ENCODE measurements at places on chromosomes 2 and 18. TPM values are rescaled to one million over a fixed set of nuclear protein-coding genes. Genes with fewer than 3 reads are reported as not detected.

SFT2D3 gene
- 2.7 TPM for total RNA-seq

EMILIN1 gene
- total RNA-seq: 0.24 TPM

MGAT5 gene
- 51.8 TPM for total RNA-seq

SAG gene
- total RNA-seq: not detected

MC4R gene
- not detected for total RNA-seq

CKAP2L gene
- 0.48 TPM for total RNA-seq

ELOA2 gene
- not detected for total RNA-seq

AFF3 gene
- total RNA-seq: not detected

KIAA2012 gene
- not detected for total RNA-seq

FAM124B gene
- total RNA-seq: 0.21 TPM

TGFA gene
- total RNA-seq: 248 TPM

TRIM43 gene
- total RNA-seq: not detected

KDSR gene
- total RNA-seq: 53.3 TPM

GORASP2 gene
- 26.3 TPM for total RNA-seq

HOXD12 gene
- not detected for total RNA-seq

POU3F3 gene
- total RNA-seq: under 0.01 TPM

KCTD1 gene
- total RNA-seq: 29.0 TPM

ST8SIA5 gene
- total RNA-seq: not detected

CYP26B1 gene
- 0.24 TPM for total RNA-seq

GKN2 gene
- total RNA-seq: not detected

RANBP2 gene
- 59.9 TPM for total RNA-seq

CNPPD1 gene
- 30.9 TPM for total RNA-seq

EPC2 gene
- 9.2 TPM for total RNA-seq

ARHGEF33 gene
- under 0.01 TPM for total RNA-seq

DRC1 gene
- 0.24 TPM for total RNA-seq

PGAP1 gene
- total RNA-seq: 13.2 TPM

SMYD5 gene
- total RNA-seq: 27.5 TPM

TEKT4 gene
- total RNA-seq: not detected

DPYSL5 gene
- not detected for total RNA-seq

PRKAG3 gene
- total RNA-seq: not detected

SCN2A gene
- total RNA-seq: 0.21 TPM

ROCK1 gene
- total RNA-seq: 26.0 TPM

ANKAR gene
- 2.4 TPM for total RNA-seq

FAM110C gene
- 21.4 TPM for total RNA-seq

MARCO gene
- total RNA-seq: not detected

CXCR1 gene
- total RNA-seq: not detected

ST3GAL5 gene
- 13.6 TPM for total RNA-seq

COL5A2 gene
- total RNA-seq: 1.9 TPM

OST4 gene
- 308 TPM for total RNA-seq

CHN1 gene
- total RNA-seq: 0.21 TPM

DOK6 gene
- total RNA-seq: under 0.01 TPM

DES gene
- not detected for total RNA-seq

ATOH8 gene
- total RNA-seq: not detected

NDC80 gene
- total RNA-seq: 1.9 TPM

SNTG2 gene
- not detected for total RNA-seq

ALLC gene
- total RNA-seq: not detected

UGT1A3 gene
- total RNA-seq: 0.24 TPM

BMPR2 gene
- total RNA-seq: 10.7 TPM

KHK gene
- total RNA-seq: 1.7 TPM

FARSB gene
- 22.0 TPM for total RNA-seq

Measured in tracheal epithelial cell (primary cell).